ENCODE measurements at places on chromosomes 1 and 21. TPM values are rescaled to one million over a fixed set of nuclear protein-coding genes. Genes with fewer than 3 reads are reported as not detected.

GRCh38 chr21:46117586-46118315, 19.8 kb downstream of the COL6A2 start:
- DNase-seq = no peak

DNA sequence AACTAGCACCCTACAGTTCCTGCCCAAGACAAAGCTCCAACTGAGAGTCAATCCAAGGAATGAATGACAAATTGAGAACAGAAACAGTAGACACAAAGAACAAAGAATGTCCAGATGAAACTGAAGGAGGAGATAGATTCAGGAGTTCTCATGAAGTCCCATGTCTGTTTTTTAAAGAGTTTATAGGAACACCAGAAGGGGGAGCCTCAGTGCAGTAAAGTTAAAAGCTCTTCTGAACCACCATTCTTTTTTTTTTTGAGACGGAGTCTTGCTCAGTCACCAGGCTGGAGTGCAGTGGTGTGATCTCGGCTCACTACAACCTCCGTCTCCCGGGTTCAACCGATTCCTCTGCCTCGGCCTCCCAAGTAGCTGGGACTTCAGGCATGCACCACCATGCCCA, 323.6 kb downstream of the MRPL39 start:
- no peak for DNase-seq

DNA sequence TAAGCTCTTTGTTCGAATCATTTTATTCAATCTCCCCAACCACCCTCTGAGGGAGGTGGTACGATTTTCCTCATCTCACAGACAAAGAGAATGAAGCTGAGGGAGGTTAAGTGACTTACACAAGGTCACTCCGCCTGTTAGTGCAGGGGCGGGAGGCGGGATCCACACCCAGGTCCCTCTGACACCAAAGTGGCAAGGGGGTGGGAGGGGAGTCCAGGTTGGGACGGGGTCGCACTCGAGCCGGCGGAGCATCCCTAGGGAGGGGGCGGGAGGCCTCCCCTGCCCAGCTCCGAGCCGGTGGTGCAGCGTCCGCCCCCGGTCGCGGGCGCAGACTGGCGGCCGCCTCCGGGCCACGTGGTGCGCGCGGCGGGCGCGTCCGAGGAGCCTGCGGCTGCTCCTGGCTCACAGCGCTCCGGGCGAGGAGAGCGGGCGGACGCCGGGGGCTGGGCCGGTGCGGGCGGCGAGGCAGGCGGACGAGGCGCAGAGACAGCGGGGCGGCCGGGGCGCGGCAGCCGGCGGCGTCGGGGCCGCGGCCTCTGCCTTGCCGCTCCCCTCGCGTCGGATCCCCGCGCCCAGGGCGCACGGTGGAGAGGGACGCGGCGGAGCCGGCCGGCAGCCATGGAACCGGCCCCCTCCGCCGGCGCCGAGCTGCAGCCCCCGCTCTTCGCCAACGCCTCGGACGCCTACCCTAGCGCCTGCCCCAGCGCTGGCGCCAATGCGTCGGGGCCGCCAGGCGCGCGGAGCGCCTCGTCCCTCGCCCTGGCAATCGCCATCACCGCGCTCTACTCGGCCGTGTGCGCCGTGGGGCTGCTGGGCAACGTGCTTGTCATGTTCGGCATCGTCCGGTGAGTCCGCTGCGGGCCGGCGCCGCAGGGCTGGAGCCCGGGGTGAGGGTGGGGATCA, at the start of gene OPRD1:
OPRD1 (plus strand) TSS at position 405 of the 903 bp plus-strand sequence; CDS start at position 619, 214 bp downstream.
- DNase-seq = no peak

DNA sequence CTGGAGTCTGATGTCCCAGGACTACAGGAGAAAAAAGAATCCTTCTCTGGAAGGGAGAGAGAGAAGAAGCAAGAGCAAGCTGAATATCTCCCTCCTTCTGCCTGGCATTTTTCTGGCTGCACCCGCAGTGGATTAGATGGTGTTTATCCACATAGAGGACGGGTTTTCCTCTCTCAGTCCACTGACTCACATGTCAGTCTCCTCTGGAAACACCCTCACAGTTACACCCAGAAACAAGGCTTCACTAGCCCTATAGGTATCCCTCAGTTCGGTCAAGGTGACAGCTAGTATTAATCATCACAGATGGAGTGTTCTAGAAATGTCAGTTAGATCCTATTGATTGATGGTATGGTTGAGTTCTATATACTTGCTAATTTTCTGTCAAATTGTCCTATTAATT, 87.9 kb downstream of the RHOU start:
- DNase-seq = no peak

GRCh38 chr1:28123461-28123961, 35.1 kb upstream of the EYA3 start:
- DNase-seq = no peak

DNA sequence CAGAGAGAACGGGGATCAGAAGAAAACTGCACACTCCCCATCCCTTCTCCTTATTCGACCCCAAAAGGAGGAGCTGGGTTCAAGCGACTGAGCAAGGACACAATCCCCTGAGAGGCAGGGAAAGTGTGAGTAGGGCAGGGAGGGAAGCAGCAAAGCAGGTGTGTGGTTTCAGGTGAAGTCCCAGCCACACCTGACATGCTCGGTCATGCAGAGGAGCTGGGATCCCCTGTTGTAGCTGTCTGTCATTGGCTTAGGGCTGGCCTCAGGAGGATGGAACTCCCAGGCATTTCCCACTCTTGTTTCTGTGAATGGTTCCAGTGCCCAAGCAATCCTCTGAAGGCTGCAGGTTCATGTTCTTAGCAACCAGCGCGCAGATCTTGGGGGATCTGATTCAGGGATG, 150.7 kb downstream of the DSCAM start:
- DNase-seq = no peak

DNA sequence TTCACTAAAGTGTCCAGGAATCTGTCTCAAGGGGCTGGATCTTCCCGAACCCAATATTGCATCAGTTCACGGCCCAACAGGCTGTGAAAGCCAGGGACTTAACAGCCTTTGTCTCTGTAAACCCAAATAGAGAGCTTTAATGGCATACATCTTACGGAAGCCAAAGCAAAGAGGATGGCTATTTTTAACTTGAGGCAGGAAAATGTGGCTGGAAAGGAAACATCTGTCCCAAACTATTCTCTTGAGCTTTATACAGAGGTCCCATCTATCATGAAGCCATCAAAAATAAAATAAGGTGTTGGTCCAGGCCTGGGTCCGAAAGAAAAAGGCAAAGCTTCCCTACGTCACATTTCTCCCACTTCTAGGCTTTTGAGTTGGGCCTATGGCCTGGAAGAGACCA, 7.7 kb upstream of the CD34 start:
- no peak for DNase-seq

GRCh38 chr1:7575041-7575400, 196.1 kb upstream of the VAMP3 start:
- no peak for DNase-seq

GRCh38 chr1:170388489-170388888, 143.5 kb upstream of the GORAB start:
- no peak for DNase-seq

DNA sequence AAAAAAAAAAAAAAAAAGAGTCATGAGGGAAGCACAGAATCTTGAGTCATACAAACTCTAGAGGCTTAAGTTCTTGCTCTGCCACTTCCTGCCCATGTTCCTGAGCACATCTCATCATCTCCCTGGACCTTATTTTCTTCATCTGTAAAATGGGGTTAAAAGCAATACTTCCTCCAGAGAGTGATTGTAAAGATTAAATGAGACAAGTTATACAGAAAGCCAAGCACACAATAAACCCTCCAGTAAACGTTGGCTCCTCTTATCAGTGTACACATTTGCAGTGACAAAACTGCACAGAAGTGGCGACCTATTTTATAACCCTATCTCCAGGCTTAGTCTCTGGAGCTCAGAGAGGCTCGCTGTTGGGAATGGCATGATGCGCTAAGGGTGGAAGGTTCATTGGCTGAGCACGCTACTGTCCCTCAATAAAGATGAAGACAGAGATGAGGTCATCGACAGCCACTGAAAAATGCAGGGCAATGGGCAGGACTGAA, 82.1 kb downstream of the RRAGC start:
- no peak for DNase-seq

- DNase-seq = no peak
These were observed 23.2 kb upstream of the CNIH3 start for GRCh38 chr1:224592636-224593582.

- no peak for DNase-seq
These were observed 22.5 kb downstream of the WNT3A start for GRCh38 chr1:228029281-228029680.

DNA sequence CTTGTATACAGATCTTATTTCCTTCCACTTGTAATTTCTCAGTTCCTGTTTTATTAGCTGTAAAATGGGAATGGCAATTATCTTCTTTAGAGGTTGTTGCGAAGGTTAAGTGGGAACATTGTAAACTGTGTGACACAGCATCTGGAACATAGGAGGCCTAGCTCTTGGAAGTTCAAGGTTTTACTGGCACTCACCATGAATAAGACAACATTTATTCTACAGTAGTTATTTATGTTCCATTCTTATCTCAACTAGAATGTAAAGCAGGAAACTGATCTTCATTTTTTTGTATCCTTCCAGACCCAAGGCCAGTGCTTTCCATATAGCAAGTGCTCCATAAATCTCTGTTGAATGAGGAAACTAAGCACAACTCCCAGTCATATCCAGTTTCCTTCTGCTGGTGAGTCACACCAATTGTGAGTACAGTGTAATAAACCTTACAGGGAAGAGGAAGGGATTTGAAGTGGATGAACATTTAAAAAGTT, 1.4 kb downstream of the BCL10 start:
- no peak for DNase-seq

Gene TEX38
- total RNA-seq = not detected

Gene KLF17
- total RNA-seq = not detected

Gene UBR4
- 133 TPM for total RNA-seq

Gene S100A7
- total RNA-seq = not detected

Gene ERO1B
- total RNA-seq = 1.9 TPM

Data from activated CD8-positive, alpha-beta T cell treated with anti-CD3 and anti-CD28 coated beads for 36 hours (primary cell).